Karpas-422 (cell line): ENCODE measurements at places on chromosomes 6 and 20. TPM values are rescaled to one million over a fixed set of nuclear protein-coding genes. Genes with fewer than 3 reads are reported as not detected.
A peak's percentile ranks its signal among the peaks of the same experiment; 100 is the strongest.

DNA sequence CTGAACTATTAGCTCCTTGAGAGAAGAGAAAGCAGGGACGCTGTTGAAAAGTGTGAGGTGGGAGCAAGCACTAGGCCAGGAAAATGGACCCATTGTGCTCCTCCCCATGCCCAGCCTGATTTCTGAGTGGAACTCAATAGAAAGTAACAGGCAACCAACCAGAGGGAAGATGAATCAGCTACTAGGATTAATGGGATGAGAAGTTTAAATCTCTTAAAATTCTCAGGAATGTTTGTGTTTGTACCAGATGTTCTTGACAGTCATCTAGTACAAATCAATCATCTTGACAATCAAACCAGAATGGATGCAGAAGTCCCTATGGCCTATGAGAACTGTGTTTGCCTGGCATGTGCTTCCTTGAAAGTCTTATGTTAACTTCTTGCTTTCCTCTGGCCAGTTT lies 48.9 kb downstream of the HDDC2 start:
- DNase-seq, result no peak

GRCh38 chr20:45416917-45417316 lies 976 bp downstream of the PIGT start:
- DNase-seq, result peak; percentile 42

GRCh38 chr6:111653434-111653833 lies 47.8 kb upstream of the TRAF3IP2 start:
- no peak for DNase-seq

GRCh38 chr20:40778894-40779496 lies 90.0 kb upstream of the MAFB start:
- DNase-seq, result peak; percentile 77

- no peak for DNase-seq
Measured at GRCh38 chr20:36310215-36310981, 4.3 kb downstream of the DLGAP4 start.

GRCh38 chr6:156587071-156587470 lies 190.1 kb upstream of the ARID1B start:
- DNase-seq, result no peak

GRCh38 chr20:38589967-38590675 lies 9.1 kb downstream of the ADIG start:
- no peak for DNase-seq

DNA sequence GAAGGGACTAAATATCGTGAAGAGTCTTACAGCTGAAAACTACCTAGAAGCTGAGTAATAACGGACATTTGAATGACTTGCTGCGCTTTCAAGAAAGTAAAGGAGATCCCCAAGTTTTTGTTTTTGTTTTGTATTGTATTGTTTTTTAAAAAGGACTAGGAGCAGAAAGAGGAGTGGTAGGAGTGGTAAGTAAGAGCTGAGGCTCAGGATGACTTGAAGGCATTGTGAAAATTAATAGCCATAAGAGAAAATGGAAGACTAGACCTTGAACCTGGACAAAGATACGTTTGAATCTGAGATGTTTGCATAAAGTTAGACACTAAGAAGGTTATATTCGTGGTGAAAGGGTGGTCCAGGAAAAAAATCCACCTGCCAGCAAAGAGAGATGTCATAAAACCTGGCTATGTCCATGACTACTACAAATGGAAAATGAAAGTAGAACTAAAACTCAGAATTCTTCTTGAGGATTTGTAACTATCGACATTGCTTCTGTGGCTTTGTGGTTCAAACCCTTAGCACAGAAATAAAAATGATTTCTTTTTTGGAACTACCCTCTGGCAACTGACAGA lies 824.8 kb upstream of the FLRT3 start:
- DNase-seq, result no peak

DNA sequence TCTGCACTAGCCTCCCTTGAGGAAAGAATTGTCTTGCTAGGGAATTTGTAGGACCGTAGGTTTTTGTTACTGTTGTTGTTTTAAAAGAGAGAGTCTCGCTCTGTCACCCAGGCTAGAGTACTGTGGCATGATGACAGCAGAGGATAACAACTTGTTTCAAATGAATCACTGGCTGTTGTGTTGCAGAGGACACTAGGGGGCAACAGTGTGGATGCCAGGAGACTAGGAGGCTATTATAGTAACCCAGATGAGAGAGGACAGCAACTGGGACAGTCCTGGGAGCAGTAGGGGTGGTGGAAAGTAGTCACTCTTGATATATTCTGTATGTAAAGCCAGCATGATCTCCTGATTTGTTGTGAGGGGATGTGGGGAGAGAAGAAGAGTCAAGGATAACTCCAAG lies 41.8 kb upstream of the LAMA4 start:
- DNase-seq, result peak; percentile 62

Gene CDH4
- total RNA-seq, result not detected in 2 replicates

Gene TTK
- total RNA-seq, result 28.0 and 52.0 TPM in 2 replicates

Gene CYB5R4
- 15.1 and 37.0 TPM in 2 replicates for total RNA-seq

Gene SOX18
- total RNA-seq, result not detected in 2 replicates

Gene TPMT
- 2.0 and 3.2 TPM in 2 replicates for total RNA-seq
